Endothelial cell of umbilical vein (primary cell): ENCODE measurements at places on chromosomes 11 and 22. TPM values are rescaled to one million over a fixed set of nuclear protein-coding genes. Genes with fewer than 3 reads are reported as not detected.
A peak's percentile ranks its signal among the peaks of the same experiment; 100 is the strongest.

DNA sequence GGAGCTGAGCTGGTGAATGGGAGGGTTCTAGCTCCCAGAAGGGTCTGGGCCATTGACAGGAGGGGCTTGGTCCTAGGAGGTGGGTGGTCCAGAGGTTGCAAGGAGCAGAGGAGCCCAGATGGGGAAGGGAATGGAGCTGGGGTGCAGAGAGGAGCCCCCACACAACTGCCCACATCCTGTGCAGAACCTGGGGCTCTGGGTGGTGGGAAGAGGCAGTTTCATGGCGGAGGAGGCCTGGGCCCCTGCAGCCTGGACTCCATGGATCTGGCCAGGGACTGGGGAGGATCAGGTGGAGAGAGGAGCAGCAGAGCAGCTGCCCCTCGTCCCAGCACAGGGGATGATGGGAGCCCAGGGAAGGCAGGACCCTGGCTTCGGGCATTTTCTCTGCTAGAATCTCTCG is 963 bp upstream of the ADORA2A start:
- no peak for DNase-seq
- no peak overlapping the region for H3K4me3 ChIP-seq
- peaks cover 13% of the 10 kb centered on the region for H3K4me1 ChIP-seq

DNA sequence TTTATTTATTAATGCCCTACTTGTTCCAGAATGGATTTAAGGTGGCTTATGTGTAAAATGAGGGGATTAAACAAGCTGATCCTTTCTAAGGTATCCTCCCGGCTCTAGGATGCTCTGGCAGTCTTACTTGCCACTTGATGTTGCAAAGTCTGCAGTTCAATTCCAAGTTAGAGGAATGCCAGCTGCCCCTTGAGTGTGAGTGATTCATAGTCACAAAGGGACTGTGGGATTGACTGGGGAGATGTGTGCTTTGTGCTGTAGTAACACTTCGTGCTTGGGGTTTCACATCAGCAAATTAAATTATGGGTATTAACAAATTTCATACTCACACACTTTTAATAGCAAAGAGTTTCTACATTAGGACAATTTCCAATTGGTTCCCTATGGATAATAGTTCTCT is 550.8 kb upstream of the CADM1 start:
- no peaks in the 10 kb centered on the region for H3K27me3 ChIP-seq
- H3K4me1 ChIP-seq = no peaks in the 10 kb centered on the region
- H3K36me3 ChIP-seq = no peaks in the 10 kb centered on the region
- DNase-seq = no peak

DNA sequence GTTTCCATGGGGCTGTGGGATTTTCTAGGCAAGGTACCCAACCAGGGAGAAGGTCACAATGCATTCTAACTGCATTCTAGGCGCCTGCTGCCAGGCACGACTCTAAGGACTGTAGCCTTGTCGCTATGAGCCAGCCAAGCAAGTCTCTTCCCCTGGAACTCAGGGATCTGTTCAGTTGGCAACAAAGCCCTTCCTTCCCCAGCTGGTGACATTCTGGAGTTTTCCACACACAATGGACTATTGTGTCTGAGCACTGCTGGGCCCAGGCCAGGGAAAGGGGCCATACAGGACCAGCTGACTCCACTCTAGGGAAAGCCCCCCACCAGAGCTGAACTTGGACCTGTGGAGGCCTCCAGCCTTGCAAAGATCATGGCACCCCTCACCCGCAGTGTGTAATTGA is 116.8 kb downstream of the RRAS2 start:
- no peak overlapping the region for H3K27ac ChIP-seq
- H3K4me3 ChIP-seq = no peak overlapping the region
- no peaks in the 10 kb centered on the region for H3K36me3 ChIP-seq
- DNase-seq = no peak
- peaks cover 19% of the 10 kb centered on the region for H3K27me3 ChIP-seq
- H3K4me1 ChIP-seq = no peaks in the 10 kb centered on the region

- H3K36me3 ChIP-seq = no peaks in the 10 kb centered on the region
- no peak for DNase-seq
- H3K4me1 ChIP-seq = peaks cover 9% of the 10 kb centered on the region
Observed at GRCh38 chr22:19801340-19802000, 40.9 kb downstream of the TBX1 start.

DNA sequence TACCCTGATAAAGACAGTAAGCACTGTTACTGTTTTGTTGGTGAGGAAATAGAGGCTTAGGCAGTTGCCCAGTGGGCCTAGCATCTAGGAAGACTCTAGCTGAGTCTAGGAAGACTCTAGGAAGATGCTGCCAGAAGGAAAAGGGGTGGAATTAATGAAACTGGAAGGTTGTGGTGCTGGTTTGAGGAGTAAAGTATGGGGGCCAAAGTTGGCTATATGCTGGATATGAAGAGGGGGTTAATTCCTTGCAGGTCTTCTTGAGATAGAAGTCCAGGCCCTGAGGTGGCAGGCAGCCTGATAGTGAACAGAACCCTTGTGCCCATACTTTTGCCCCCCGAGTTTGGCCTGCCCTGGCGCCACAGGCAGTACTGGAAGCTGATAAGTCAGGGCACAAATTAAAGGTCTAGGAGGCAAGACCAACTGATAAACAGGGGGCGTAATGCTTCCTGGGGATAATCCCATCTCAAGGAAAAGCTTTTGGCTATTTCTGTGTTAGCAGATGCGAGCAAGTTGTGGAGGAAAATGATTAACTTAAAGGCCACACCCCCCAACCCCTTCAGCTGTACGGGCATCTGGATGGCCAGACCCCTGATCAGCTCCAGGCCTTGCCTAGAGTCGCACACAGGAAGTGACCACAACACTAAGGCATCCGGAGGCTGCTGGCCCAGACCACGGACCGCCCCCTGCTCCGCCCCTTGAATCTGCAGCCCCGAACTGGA is 3.1 kb downstream of the ILK start:
- peaks cover 31% of the 10 kb centered on the region for H3K36me3 ChIP-seq
- H3K27ac ChIP-seq = peak overlapping the region; percentile 85
- peak; percentile 95 for DNase-seq
- H3K4me3 ChIP-seq = no peak overlapping the region

DNA sequence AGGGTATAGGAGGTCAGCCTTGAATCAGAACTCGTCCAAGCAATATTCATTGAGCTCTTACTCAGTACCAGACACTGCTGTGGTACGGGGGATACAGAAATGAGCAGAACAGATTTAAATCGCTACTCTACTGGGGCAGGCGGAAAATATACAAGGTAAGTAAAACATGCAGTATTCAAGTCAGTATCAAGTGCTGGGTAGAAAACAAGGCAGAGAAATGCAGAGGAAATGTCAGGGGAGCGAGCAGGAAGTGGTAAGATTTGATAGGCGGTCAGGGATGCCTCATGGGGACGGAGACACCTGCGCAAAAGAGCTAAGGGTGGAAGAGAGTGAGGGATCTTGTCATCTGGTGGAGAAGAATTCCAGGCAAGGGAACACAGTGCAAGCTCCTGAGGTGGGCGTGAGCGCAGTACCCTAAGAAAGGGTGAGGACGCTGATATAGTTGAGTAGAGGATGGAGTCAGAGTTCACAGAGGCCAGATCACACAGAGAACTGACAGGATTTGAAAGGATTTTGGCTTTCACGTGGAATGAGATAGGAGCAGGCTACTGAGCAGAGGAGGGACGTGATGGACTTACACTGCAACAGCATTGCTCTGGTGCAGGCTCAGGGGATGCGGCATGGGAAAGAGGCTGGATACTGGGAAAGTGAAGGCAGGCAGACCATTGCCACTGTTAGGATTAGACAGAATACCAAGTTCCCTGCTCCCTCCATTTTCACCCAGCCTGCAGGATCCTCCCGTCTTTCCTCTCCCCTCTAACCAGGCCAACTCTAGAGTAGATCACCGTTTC is 35.8 kb downstream of the SC5D start:
- H3K27me3 ChIP-seq = peaks cover 3% of the 10 kb centered on the region
- no peak overlapping the region for H3K4me3 ChIP-seq
- no peak overlapping the region for H3K27ac ChIP-seq
- no peaks in the 10 kb centered on the region for H3K36me3 ChIP-seq

GRCh38 chr22:41939981-41940831 is 6.7 kb downstream of the CENPM start:
- H3K4me3 ChIP-seq = no peak overlapping the region
- no peak overlapping the region for H3K27ac ChIP-seq
- no peaks in the 10 kb centered on the region for H3K27me3 ChIP-seq
- H3K36me3 ChIP-seq = peaks cover 2% of the 10 kb centered on the region

Gene OR8D4
- total RNA-seq = not detected in 2 replicates

Gene ANKK1
- total RNA-seq = not detected in 2 replicates

Gene PTPRJ
- total RNA-seq = 7.7 and 8.8 TPM in 2 replicates

Gene UBQLN3
- total RNA-seq = not detected in 2 replicates

Gene NCR3LG1
- 8.1 and 8.7 TPM in 2 replicates for total RNA-seq

Gene EFCAB6
- 0.31 and 0.32 TPM in 2 replicates for total RNA-seq
